ENCODE measurements at places on chromosomes 2 and 18.
A peak's percentile ranks its signal among the peaks of the same experiment; 100 is the strongest.

DNA sequence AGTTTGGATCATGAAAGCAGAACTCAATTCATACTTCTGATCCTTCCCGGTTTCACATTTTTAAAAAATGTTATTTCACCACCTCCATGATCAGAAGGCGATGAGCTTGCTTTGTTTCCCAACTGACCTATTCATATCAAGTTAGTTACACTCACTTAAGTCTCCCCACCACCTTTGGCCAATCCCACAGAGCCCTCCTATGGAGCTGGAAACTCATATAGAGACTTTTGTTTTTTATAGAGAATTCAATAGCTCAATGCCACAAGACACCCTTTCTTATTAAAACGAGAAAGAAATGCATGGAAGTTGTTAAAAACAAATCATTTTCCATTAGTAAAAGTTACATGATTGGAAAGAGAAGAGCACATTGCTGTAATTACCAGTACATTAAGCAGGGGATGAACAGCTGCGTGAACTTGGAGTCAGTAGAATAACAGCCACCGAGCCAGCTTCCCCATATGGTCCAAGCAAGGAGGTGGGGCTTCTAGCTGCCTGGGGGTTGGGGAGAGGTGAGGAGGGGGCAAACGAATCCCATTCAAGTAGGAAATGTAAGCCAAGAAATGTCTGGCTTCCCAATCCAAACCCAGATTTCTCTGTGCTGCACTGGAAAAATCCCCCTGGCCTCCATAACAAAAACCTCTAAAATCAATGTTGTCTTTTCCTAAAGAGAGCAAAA is 614.5 kb downstream of the IRS1 start:
- DNase-seq = no peak

DNA sequence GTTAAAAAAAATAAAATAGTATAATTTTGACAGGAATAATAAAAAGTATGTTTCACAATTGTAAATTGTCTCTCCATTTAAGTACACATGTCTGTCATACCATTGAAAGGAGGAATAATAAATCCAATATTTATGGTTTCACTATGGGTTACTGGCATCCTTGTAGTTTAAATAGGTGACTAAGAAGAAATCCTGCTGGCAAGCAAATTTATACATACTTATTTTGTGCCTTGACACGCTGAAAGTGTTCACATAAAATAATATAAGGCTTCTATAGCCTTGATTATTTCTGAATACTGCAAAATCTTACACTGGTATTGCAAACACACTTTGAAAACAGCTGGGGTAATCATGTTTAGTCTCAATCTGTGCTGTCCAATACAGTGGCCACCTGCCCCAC is 138.3 kb upstream of the ETAA1 start:
- no peak for DNase-seq

DNA sequence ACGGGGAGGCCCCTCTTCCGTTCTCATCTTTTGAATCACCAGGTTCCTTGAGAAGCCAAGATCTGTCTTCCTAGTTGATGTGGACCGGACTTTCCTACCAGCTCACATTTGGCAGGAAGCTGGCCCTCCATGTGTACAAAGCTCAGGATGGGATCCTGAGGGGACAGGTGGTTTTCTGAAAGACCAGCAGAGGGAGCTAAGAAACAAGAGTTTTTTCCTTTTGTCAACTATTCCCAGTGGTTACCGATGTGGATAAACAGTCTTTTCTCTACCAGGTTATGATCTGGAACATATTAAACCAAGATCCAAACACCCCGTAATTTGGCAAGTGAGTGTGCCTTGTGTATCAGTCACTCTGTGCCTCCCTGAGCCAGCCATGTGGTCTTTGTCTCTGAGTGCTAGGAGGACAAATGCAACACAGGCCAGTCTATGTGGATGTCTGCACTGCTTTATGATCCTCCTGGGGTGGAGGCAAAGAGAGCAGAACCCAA is 25.1 kb upstream of the ARHGAP25 start:
- DNase-seq = no peak

- DNase-seq = no peak
Measured at GRCh38 chr18:72174972-72175649, 369.0 kb downstream of the CBLN2 start.

DNA sequence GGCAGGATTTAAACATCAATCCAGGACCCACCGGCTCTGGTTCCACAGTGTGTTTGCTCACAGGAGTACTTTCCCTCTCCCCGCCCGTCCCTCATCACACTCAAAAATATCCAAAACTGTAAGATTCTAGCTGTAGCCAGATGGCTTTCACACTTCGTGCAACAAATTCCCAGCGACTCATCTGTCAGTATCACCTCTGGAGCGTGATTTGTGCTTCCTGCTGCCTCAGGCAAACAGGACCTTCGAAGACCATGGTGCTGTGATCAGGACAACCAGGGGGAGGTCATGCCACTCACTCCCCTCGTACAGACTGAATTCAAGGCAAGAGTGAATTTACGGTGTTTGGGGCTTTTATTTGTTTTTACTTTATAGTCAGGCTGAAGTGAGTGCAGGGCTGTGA is 154.5 kb upstream of the PID1 start:
- DNase-seq = no peak

GRCh38 chr2:126602334-126602733 is 53.6 kb upstream of the GYPC start:
- DNase-seq = no peak

DNA sequence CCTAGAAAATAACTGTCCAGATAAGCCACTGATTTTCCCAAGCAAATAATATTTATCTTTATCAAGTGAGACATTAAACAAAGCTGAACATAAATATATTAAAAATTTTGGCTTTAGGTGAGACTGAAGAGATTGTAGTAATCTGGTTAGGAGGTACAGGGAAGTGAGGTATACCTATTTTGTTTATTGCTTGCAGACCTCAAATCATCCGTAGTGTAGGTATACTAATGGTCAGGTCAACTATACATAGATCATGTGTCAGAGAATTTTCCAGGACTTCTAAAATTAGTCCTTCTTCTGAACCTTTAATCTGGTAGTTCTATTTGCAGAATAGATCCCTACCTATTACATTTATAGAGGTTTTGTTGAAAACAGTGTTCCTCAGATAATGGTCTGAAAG is 41.5 kb downstream of the SP140 start:
- DNase-seq = no peak

DNA sequence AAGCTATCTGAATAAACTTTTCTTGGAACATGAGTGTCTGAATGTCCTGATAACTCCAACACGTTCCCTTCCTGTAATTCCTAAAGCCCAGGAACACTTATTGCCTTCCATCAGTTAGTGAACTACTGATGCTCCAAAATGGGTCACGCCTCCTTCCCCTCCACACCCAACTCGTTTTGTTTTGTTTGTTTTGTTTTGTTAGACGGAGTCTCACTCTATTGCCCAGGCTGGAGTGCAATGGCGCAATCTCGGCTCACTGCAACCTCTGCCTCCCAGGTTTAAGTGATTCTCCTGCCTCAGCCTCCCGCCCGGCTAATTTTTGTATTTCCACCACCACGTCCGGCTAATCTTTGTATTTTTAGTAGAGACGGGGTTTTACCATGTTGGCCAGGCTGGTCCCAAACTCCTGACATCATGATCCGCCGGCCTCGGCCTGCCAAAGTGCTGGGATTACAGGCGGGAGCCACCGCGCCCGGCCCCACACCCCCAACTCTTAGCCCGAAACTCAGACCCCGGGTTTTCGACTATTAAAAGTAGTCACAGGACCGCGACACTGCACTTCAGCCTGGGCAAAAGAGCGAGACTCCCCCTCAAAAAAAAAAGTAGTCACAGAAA is 774 bp downstream of the IER3IP1 start:
- DNase-seq = no peak

GRCh38 chr2:157919181-157919580 is 43.1 kb upstream of the ACVR1 start:
- no peak for DNase-seq

- DNase-seq = no peak
Measured at GRCh38 chr2:85245891-85246290, 81.9 kb downstream of the TGOLN2 start.

GRCh38 chr2:36556842-36557241 is 41.1 kb downstream of the FEZ2 start:
- DNase-seq = no peak

DNA sequence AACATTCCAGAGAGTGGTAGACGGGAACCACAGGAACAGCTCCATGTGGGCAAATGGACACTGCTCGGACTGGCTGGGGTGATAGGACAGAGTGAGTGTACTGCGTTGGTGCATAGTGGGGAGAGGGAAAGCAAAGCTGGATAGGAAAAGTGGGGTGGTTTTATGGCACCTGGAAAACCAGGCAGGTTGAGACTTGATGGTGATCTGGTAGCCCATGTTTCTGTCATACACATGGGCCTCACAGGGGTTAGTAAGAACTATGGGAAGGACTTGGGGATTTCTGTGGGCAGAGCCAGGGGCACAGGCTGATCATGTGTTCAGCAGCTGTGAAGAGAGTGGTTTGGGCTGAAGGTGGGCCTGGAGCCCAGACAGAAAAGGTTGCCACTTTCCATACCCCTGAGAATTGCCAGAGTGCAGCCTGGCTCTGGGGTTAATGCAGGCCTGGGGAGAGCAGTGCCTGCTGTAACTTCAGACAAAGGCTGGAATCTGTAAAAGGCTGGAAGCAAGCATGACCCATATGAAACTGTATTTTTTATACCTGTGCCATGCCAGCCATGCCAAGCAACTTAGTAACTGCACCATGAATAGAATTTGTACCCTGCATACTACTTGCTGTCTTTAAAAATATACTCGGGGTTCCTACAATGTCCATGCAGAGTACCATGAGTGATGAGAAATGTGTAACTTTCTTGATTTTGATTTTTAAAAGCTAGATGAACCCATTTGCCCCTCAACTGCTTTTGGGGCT is 41.9 kb downstream of the RPIA start:
- no peak for DNase-seq

DNA sequence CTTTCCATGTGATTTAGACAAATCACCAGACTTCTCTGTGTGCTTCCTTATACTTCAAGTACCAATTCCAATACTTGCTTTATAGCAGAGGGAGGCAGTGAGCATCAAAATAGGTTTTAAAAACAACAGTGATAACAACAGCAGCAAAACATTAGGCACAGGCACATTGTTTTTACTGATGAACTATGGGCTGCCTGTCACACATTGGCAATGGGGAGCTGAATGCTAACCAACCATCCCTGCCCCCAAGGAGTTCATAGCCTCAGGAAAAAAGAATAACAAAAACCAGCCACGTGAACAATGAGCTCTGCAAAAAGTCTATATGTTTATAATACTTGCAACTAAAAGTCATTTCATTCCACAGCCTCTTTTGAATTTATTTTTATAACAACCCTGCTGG is 287.9 kb upstream of the TRIB2 start:
- no peak for DNase-seq

GRCh38 chr2:170206805-170207407 is 29.0 kb downstream of the MYO3B start:
- no peak for DNase-seq

DNA sequence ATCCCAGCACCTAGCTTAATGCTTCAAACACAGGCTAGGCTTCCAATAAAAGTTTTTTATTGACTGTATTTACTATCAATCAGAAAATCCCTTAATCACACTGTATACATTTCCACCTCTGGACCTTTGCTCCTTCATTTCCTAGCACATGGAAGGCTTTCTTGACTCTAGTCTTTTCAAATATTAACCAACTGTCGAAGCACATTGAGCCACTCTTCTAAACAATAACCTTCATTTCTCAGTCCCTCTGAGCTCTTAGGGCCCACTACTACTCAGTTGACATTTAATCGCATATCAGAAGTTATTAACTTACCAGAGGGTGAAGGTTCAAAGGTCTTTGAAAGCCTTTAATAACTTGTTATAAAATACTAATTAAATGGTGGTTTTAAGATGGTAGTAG is 37.4 kb downstream of the CERKL start:
- no peak for DNase-seq

GRCh38 chr2:149915151-149915550 is 327.6 kb upstream of the MMADHC start:
- DNase-seq = no peak

DNA sequence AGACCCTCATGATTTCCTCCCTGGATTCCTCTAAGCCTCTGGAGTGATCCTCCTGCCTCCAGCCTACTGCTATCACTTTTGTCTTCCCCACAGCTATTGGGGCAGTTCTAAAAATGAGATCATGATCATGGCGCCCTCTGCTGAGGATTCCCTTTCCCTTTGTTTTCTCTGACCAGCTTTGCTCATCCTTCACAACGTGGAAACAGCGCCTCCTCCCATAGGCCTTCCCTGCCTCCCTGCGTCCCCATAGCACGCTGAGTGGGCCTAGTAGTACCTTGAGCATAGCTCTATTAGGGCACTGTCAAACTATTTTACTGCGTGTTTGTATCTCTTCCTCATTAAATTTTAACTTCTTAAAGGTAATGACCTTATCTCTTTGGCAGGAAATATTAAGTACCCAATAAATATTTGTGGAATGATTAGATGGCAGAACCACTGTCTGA is 207.0 kb upstream of the FANCL start:
- peak; percentile 31 for DNase-seq

GRCh38 chr2:30777661-30778505 is 29.4 kb downstream of the CAPN13 start:
- no peak for DNase-seq

GRCh38 chr2:39304729-39305128 is 61.0 kb upstream of the CDKL4 start:
- no peak for DNase-seq

- no peak for DNase-seq
Measured at GRCh38 chr2:30273574-30273929, 42.2 kb downstream of the LBH start.

- no peak for DNase-seq
Measured at GRCh38 chr2:36544638-36545338, 53.2 kb downstream of the FEZ2 start.

- DNase-seq = no peak
Measured at GRCh38 chr2:220078439-220078838, 451.0 kb downstream of the SLC4A3 start.

GRCh38 chr2:202624133-202624532 is 10.6 kb upstream of the FAM117B start:
- DNase-seq = no peak
